Colonic mucosa (tissue), 4 donors: ENCODE measurements at places on chromosomes 3 and 15.

DNA sequence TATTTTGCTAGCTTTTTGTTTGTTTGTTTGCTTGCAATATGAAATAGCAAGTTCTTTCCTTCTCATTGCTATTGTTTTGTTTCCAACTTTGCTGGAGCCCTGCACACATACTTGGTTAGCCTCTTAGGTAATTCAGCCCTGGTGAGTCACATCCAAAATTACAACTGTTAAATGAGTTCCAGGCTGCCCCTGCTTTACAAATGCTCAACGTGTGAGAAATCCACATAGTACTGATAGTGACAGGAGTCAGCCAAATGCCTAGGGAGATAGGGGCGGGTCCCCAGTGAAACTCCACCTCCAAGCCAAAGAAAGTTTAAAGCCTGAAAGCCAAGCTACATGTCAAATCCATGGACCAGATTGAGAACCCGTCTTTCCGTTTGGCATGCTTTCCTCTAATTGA lies 81.3 kb upstream of the RNF7 start:
- no peak for DNase-seq

DNA sequence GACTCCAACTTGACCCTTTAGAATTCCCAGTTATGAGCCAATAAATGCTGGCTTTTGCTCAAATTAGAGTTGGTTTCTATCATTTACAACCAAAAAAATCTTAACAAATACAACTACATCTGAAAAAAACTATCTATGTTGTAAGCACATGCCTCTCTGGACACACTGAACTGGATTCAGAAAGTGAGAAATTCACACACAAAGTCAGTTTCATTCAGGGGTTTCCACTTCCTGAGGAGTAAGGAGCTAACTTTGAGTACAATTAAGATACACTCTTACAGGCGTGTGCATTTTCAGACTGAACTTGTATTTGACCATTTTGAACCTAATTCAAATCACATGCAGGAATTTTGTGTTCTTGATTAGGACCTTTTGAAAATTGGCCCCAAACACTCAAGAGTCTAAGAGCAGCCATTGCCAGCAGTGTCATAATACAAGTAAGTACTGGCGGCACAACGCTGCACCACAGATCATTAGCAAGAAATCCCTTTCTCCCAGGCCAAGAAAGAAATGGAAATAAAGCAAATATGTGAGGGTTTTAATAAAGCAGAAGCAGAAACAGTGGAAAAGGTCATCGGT lies 31.2 kb downstream of the LINS1 start:
- no peak for DNase-seq

DNA sequence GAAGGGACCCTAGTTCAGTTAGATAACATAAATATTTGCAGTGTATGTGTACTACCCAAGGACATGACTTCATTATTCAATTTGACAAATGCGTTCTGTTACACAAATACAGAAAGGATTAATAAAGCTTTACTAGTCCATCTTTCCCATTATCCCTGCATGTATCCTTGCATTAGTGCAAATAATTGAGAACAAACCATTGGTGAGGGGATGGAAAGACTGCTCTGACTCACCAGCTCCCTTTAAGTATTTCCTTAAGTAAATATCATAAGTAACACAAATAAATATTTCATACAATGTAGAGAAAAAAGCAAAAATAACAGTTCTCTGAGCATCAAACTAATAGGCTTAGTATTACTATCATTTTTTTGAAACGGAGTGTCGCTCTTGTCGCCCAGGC lies 1.9 kb upstream of the GPD1L start:
- no peak for DNase-seq

GRCh38 chr3:129911261-129911861 lies 17.9 kb upstream of the TMCC1 start:
- no peak for DNase-seq

DNA sequence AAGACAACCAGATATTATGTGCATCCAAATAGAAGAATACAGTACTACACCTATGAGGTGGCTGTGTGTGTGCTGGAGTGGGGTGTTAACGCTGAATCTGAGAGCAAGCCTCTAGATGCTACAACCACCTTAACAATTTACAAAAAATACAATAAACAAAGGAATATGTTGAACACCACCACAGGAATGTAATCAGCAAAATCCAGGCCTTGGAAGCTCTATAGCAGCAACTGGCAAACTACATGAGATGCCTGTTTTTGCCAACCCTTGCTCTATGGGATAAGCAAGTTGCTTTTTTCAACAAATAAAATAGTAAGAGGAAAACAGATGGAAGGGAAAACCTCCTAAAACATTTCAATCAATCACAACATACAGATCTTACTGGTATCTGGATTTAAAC lies 23.9 kb downstream of the SLTM start:
- DNase-seq: no peak

- DNase-seq: no peak
Observed at GRCh38 chr15:35329521-35329961, 216.4 kb downstream of the DPH6 start.

- DNase-seq: no peak
Observed at GRCh38 chr15:65790694-65791334, 1.3 kb downstream of the DENND4A start.

- DNase-seq: no peak
Observed at GRCh38 chr3:148881286-148881685, 16.2 kb downstream of the CPA3 start.

DNA sequence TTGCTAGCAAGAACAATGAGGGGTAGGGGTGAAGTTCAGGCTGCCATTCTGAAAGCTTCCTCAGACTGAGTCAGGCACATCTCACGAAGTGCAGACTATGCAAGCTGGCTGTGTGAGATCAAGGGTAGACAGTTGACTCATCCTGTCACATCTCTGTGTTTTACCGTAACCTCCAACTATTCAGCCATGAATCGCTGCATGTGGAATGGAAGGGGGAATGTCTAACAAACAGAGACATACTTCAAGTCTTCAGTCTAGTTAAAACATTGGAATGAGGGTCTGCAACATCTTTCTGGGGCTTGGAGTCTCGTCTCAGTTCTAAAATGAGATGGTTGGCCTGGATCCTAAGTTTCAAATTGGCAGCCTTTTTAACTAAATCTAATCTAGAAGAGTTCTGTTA lies 25.9 kb downstream of the AGTR1 start:
- DNase-seq: no peak

DNA sequence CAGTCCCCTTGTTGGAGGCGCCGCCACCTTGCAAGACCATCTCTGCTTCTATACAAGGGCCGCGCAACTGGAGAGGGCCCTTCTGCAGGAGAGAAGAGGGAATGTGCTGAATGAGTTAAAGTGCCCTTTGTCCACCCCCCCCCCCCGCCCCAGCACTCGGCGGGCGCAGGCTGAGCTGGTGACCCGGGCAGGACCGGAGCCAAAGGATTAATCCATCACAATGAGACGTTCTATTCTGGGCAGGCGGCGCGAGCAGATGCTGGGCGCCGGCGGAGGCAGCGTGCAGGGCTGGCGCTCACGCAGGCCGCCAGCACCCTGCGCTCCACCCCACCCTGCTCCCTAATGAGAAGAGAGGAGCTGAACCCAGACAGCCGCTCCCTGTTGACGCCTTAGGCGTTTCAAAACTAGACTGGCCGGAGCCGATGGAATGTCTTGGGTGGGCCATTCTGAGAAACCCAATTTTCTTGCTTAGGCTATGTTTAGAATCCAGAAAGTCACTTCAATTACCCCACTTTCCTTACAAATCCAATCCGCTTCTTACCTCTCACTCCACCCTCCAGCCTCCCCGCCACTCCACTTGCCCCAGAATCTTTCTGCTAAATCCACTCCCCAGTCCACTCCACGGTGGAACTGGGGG lies 32.9 kb downstream of the GJD2 start:
- DNase-seq: no peak

DNA sequence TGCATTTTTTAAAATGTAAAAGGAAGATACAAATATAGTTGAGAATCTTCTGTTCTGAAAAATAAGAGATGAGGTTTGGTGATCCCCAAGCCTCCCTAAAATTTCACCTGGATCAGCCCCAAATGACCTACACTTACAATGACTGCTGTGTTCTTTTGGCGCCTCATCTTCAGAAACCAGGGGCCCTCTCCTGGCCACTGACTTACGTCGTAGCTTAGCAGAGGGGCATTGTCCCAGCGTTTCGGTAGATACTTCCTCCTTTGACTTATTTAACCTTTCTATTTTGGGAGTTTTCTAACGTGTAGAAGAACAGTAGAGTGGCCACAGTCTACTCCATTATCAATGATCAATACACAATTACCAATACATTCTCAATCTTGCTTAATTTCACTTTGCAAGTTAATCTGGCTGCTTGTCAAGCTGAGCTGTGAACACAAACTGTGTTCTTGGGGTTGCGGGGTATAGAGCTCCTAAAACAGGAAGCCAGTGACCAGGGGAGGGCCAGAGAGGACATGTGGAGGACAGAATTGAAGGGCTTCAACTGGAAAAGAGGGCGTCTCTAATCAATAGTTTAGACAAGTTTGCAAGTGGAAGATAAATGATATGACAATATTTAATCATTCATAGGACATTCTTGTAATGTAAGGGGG lies 419.5 kb downstream of the LPP start:
- DNase-seq: no peak

DNA sequence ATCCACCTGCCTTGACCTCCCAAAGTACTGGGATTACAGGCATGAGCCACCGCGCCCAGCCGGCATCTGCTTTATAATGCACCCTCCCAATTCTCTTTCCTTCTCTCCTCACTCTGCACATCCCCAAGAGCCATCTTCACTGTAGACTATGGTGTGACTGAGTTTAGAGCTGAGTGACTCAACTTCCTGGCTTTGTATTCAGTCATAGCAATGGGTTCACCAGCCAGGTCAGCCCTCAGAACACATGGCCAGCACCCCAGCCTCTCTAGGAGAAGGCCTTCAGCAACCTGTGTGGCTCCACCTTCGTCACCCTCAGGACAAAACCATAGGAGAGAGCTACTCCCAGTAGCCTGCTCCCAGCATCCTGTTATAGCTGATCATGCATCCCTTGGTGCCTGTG lies 33.0 kb downstream of the ARID3B start:
- DNase-seq: no peak

DNA sequence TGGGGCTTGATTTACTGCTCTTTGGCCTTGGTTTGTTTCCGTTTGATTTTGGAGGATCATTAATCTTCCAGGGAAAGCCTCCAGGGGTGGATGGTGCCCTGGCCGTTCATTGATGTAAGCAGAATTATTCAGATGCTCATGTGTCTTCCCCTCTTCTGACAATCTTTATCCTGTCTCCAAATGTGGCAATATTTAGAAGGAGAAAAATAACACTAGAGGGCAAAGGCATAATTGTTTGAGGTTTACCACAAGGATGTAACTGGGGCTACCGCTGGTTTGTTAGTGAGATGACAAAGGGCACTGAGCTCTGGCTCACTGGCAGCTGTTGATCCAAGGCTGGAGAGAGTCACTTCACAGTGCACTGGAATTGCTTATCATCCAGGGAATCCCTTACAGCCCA lies 18.2 kb upstream of the PLCL2 start:
- no peak for DNase-seq

GRCh38 chr3:107676469-107677309 lies 153.9 kb downstream of the BBX start:
- DNase-seq: no peak

DNA sequence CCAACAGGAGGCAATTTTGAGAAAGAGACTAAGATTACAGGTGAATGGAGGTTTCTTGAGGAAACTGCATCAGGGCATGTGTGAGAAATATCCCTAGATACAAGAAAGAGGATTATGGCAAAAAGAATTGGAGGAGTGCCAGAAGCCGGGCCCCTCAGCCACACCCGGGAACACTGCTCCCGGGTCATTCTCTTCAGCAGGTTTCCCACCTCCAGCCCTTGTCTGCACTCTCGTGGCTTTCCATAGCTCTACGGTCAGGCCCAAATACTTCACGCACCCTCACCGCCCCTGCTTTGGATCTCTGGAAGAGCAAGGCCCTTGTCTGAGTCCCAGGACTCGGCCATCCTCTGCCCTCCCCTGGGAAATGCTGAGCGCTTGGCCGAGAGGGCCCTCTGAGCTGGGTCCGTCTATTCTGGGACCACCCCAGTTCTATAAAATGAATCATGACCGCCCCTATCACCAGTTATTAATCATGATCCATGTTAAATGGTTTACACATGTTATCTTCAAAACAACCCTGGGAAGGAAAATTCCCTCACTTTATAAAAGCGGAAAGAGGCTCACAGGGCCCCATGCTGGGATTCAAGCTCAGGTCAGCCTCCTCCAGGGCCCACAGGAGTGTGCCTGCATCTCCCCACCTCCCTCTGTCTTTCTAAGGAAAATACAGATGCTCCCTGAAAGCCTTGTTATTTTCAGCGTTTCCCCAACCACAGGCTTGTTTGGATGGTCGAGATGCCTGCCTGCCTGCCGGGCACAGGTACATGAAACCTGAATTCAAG lies 38.8 kb upstream of the SPTBN5 start:
- DNase-seq: no peak

GRCh38 chr15:71003319-71003718 lies 110.7 kb downstream of the LRRC49 start:
- no peak for DNase-seq

- no peak for DNase-seq
Observed at GRCh38 chr3:158781191-158781590, 20.7 kb upstream of the MFSD1 start.

- DNase-seq: no peak
Observed at GRCh38 chr15:48896869-48897814, 19.2 kb downstream of the EID1 start.

GRCh38 chr3:6791161-6791560 lies 69.8 kb upstream of the GRM7 start:
- DNase-seq: no peak

DNA sequence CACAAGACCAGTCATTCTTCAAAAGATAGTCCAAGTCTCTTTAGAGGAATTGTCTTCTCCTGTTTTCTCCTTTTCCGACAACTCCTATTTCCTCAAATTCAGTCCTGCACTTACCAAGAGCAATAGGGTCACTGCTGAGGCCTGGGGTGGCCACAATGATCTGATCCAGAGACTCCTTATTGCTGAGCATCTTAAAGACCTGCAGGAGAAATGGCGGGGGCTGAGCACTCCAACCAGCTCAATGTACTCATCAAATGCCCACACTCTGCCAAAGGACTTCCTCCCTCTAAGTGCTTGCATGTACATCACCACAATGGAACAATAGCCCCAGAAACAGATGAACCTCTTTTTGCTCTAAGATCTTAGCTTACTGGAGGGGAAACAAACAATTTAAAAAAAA lies 9.6 kb downstream of the UBL7 start:
- no peak for DNase-seq

DNA sequence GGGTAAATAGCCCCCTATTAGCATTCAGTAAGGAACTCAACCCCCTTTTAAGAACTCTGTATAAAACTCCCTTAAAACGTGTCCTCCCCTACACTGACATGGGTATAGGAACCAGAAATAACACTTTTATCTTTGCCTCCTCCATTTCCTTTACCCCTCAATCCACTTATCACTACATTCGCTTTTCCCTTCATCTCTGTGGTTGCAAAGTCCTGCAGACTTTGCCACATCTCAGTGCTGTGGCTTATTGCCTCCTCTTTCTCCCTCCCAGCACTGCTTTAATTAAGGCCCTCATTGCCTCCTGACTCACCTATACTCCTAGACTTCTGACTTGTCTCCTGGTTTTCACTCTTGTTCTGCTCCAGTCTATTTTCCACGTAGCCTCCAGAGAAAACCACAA lies 94.3 kb upstream of the GADL1 start:
- DNase-seq: no peak
